ENCODE measurements at places on chromosomes 2 and 18.

- DNase-seq: no peak
Observed at GRCh38 chr18:22169889-22170420, 566 bp downstream of the GATA6 start.

DNA sequence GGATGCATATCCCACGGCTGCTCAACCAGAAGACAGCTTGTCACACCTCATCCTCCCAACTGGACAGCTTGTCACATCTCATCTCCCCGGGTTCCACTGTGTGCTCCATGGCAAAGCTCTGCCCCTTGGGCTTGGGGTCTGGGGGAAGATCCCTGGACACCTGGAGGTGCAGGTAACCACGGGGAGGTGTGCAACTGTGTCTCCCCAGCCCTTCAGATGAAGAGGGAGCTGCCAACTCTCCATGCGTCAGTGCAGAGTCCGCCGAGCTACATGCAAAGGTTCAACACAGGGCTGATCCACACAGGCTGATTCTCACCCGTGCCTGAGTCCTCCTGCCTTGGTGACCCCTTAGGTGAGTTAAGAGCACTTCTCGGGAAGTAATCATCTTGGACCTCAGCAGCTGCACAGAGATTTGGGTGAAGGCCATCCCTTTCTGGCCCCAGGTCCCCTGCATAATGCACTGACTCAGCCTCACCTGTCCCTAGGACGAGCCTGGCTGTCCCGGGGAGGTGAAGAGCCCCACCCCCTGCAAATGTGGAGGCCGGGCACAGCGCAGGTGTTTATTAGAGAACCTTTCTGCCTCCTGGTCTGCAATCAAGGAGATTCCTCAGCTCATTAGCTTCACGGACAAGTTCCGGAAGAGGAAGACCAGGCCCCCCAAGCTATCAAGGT lies 157.9 kb downstream of the PXDN start:
- no peak for DNase-seq

GRCh38 chr2:181952404-181953226 lies 33.0 kb upstream of the PPP1R1C start:
- no peak for DNase-seq

- DNase-seq: no peak
Observed at GRCh38 chr18:44981121-44981520, 300.4 kb downstream of the SETBP1 start.

DNA sequence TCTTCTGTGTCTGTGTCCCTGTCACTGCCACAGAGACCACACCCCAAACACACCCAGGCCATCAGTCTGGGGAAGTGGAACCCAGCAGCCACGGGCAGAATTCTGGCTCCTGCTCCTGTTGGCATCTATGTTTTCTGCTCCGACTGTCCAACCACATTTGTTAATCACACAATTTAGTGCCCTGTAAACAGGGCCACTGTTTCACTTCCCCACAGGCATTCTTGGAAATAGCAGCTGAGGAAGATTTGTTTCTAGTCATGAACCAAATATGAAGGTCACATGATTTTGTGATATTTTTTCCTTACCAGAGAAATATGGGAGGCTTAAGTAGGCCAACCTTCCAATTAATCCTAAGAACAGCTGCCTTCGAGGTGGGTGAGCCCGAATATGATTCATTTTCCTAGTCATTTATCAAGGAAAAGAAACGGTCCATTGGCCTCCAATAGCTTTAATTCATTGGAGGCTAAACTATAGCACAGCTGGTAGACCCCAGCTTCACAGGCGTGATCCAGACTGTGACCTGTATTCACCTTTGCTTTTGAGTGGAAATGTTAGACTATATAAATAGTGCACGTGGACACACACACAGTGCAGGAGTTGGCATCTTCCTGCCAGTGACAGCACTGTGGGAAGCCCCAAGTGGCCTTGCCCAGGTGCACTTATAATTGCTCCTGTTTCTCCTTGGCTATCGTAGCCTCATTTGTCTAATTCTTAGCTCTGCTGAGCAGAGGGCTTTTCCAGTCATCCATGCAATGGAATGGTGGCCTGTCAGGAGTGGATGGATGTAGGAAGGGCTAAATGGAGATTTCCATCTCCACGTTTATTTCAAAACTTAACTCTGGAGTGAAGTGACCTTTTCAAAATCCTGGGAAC lies 267.9 kb downstream of the LPIN1 start:
- DNase-seq: no peak

DNA sequence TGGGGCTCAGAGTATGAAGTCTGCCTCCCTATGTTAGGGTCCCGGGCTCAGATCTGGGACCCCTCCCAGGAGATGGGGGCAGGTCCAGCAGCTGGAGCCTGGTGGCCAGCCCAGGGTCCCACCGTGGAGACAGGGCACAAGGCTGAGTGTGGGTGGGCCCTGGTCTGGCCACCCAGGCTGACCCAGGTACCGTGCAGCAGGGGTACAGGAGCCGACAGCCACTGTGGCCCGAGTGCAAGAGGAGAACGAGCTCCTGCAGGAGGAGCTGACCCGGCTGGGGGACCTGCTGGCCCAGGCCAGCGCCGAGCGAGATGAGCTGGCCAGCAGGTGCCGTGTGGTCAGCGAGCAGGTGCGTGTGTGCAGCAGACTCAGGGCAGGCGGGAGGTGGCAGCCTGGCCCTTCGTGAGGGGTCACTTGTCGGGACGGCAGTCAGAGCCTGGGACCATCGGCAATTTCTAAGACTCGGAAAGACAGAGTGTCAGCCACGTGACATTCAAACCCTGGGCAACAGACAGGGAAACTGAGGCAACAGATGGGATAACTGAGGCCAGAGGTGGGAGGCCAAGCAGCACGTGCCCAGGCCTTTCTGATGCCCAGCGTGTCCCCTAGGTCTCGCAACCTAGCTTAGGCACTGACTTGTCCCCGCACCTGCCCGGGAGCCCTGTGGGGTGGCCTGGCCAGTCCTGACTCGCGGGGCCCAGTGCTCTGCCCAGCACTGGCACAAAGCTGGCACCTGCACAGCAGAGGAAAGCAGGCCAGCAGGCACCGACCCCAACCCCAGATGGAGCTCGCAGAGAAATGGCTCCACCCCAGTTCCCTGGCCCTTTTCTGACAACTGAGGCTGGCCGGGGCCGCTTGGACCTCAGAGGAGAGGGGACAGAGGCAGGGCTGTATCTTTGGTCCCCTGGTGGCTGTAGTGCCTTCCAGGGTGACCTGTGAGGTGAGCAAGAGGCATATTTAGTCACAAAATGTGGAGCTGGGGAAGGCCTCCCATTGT lies 13.9 kb downstream of the CROCC2 start:
- DNase-seq: no peak

DNA sequence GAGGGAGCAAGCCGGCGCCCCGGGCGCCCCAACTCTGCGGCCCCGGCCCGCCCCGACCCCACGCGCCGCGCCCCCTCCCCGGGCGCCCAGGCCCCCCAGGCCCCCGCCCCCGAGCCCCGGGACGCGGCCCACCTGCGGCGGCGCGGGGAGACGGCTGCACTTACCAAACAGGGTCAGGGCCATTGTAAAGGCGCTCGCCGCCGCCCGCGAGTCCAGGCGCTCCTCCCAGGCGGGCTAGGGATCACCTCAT lies 526 bp downstream of the CHN1 start:
- DNase-seq: no peak
